ENCODE measurements at places on chromosomes 5 and 9.
A peak's percentile ranks its signal among the peaks of the same experiment; 100 is the strongest.

GRCh38 chr9:129880654-129881546, 45.6 kb downstream of the USP20 start:
- no peak for DNase-seq

DNA sequence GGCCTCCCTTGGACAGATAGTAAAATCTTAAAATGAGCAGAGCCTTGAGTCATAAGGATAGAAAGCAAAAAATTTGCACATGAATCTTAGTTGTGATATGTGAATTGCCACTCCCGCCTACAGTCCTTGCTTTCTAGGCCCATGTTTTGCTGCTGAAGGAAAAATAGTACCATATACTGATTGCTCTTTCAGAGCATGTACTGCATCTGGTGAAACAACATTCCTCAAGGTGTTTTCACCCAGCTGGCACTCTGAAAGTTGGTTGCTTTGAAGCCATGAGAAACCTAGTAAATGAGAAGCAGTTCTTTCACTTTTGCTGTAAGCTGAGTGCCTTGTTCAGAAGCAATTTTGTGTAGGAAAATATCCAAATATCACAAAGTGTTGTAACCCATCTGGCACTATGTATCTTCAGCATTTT, 10.3 kb downstream of the CDC37L1 start:
- DNase-seq: no peak

- no peak for DNase-seq
Observed at GRCh38 chr5:92401-93220, 643 bp downstream of the PLEKHG4B start.

- DNase-seq: no peak
Observed at GRCh38 chr5:53874409-53874808, 314.0 kb downstream of the NDUFS4 start.

- no peak for DNase-seq
Observed at GRCh38 chr5:54224103-54224826, 86.1 kb downstream of the ARL15 start.

GRCh38 chr5:68189613-68190012, 25.9 kb upstream of the PIK3R1 start:
- no peak for DNase-seq

- DNase-seq: no peak
Observed at GRCh38 chr9:3477236-3477834, 48.5 kb downstream of the RFX3 start.

GRCh38 chr5:171534043-171534895, 114.8 kb downstream of the FGF18 start:
- DNase-seq: no peak

- DNase-seq: peak; percentile 42
Observed at GRCh38 chr9:96418920-96419690, 935 bp upstream of the ZNF367 start.

GRCh38 chr9:7094576-7094975, 336.8 kb downstream of the KDM4C start:
- DNase-seq: no peak

Data from activated gamma-delta T cell treated with Interleukin-2 at 50 U/mL for 16 hours (primary cell).